Small intestine (tissue), 16 donors: ENCODE measurements at places on chromosomes 7 and 10. TPM values are rescaled to one million over a fixed set of nuclear protein-coding genes. Genes with fewer than 3 reads are reported as not detected.

- DNase-seq, result no peak
Measured at GRCh38 chr10:15037691-15038090, 6.1 kb upstream of the OLAH start.

GRCh38 chr7:138024765-138025164 lies 22.9 kb upstream of the CREB3L2 start:
- DNase-seq, result no peak

DNA sequence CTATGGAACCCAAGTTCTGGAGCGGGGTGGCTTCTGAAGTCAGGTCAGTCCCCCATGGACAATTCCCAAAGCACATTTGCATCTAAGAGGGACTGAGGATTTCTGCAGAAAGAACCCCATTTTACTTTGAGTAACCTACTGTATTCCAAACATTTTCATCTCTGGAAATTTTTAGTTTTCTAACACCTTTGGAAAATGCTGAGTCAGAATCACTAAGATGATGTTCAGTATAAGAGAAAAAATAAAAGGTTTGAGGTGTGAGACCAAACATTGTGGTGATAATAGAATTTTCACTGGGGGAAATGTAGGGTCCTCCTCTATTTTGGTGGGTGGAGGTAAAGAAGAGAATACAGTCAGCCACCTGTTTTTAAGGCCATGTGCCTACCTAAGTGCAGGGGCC lies 227.1 kb downstream of the LRMDA start:
- DNase-seq, result no peak

- no peak for DNase-seq
Measured at GRCh38 chr7:134660961-134661376, 14.3 kb downstream of the BPGM start.

DNA sequence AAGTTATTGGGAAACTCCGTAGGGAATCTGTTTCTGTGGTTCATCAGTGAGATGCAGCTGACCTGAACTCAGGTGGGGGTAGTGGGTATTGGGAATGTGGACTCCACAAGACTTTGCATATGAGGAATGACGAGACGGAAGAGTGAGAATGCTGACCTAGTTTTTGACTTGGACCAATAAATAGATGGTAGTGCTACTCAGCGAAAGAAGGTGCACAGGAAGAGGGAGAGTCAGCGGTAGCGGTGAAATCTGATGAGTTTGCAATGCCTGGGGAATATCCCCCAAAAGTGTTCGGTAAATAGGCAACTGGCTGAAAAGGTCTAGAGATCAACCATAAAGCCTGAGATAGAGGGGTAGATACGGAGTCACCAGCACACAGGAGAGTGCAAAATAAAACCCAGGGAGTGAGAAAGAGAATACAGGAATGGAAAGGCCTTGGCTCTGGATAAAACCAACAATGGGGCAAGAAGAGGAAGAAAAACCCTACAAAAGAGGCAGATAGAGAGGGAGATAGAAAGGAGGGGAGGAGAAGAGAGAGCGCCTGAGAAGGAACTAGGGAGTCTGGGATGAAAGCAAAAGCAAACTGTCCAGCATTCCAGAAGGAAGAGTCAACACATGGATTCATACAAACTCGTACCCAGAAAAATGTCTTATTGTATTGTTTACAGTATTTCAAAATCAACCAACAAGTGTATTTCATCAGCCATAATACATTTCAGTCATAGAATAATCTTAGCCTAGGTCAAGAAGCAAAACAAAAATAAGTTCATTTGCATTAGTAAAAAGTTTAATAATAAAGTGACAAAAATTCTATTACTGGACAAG lies 5.4 kb downstream of the ARHGAP21 start:
- no peak for DNase-seq

DNA sequence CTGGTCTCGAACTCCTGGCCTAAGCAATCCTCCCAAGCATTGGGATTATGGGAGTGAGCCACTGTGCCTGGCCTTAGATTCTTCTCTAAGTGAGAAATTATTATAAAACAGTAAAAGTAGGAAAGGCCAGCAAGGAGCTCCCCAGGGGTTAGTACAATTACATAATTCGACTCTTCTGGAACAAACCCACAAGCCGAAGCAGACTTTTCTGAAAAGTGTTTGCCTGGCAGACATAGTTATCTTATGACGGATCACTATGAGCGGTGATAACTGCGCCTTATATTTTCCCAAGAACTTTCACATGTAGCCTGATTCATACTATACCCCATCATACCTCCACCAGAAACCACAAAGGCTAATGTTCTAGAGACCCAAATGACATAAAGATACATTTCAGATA lies 30.2 kb upstream of the SH3PXD2A start:
- no peak for DNase-seq

DNA sequence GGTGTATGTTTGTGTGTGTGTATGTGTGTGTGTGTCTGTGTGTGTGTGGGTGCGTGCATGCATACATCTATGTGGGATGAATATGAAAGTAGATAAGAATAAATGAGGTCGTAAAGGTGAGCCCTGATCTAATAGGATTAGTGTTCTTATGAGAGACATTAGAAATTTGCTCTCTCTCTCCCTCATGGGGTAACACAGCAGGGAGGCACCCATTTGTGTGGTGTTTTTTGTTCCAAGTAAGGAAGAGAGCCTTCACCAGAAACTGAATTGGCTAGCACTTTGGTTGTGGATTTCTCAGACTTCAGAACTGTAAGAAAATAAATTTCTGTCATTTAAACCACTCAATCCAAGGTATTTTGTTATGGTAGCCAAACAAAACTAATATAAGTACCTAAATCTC lies 353.7 kb upstream of the CHRM2 start:
- DNase-seq, result no peak

DNA sequence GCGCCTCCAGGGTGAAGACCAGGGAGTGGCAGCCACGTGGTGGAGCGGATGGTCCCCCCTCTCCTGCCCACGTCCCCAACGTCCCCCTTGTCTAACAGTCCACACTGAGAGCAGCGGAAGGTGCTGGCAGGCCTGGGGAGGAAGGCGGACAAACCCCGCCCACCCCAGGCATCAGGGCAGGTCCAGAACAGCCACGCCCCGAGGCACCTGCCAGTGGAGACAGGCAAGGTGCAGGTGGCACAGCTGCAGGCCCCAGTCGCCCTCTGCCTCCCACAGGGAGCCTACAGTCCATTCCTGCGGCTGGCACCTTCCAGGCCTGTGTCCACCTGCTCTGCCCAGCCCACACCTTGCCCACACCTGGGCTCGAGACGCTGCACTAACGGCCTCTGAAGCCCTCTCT lies 24.9 kb downstream of the CYP2W1 start:
- no peak for DNase-seq

- DNase-seq, result no peak
Measured at GRCh38 chr7:132527467-132528410, 48.5 kb downstream of the PLXNA4 start.

DNA sequence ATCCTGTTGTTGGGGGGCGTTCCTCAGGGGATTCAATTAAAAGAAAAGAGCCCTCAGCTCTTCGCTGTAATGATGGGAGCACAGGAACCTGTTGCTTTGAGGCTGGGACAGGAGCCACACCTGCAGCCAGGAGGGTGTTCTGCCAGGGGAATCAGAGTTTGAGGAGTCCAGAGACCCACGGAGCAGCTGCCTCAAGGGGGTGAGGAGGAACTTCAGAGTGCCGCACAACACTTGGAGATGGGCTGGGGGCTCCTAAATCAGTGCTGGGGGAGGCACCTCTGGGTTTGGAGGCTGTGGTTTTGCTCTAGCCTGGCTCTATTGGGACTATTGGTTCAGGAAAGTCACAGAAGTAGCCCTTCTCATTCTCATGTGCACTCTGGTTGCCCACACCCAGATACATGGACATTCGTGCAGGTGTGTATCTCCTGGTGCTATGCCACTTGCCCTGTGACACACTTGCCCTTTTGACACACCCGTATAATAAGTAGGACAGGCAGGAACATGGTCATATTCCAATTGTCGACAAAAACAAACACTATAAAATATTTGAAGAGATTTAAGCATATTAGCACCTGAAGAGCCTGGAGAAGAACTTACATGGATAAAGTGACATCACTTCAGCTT lies 98.1 kb downstream of the PTPN20 start:
- peak; percentile 94 for DNase-seq

- no peak for DNase-seq
Measured at GRCh38 chr7:24721481-24722001, 35.7 kb downstream of the GSDME start.

- peak; percentile 19 for DNase-seq
Measured at GRCh38 chr10:11874568-11875493, 51.7 kb downstream of the PROSER2 start.

CYP2C8 gene
- polyA plus RNA-seq, result 0.21 TPM

SH2D4B gene
- polyA plus RNA-seq, result not detected

ASZ1 gene
- polyA plus RNA-seq, result not detected
